ENCODE measurements at places on chromosomes 3 and 15.

- DNase-seq: no peak
Measured at GRCh38 chr3:30658328-30659052, 52.1 kb downstream of the TGFBR2 start.

DNA sequence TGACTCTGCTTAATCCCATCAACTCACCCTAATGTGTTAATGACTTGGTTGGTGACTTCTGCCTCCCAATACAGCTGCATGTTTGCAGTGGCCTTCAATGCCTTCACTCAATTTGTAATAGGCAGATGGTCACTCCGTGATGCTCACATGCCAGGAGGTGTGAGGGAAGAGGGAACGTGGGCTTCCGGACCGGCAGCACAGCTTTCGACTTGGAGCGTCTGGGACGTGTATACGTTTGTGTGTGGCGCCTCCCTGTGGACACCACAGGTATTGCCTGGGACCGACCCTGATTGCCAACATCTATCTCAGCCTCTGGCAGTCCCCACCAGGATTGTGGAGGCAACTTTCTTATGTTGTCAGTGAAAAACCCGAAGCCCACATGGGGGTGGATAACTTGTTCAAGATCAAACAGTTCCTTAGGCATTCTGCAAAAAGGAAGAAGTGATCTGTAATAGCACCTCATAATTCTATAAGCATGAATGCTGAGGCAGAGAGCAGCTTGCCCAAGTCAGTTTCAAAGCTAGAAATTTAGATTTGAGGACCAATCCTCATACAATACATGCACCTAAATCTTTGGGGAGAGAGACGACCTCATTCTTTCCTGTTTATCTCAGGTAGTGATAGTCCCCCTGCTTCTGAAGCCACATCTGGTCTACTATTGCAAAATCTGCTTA lies 16.9 kb downstream of the MRPL46 start:
- DNase-seq: peak; percentile 28

GRCh38 chr3:60186359-60186758 lies 1064.9 kb downstream of the FHIT start:
- DNase-seq: no peak

- DNase-seq: peak; percentile 61
Measured at GRCh38 chr3:72907131-72907711, 19.4 kb downstream of the GXYLT2 start.

GRCh38 chr15:58332676-58333400 lies 99.0 kb upstream of the LIPC start:
- DNase-seq: no peak

DNA sequence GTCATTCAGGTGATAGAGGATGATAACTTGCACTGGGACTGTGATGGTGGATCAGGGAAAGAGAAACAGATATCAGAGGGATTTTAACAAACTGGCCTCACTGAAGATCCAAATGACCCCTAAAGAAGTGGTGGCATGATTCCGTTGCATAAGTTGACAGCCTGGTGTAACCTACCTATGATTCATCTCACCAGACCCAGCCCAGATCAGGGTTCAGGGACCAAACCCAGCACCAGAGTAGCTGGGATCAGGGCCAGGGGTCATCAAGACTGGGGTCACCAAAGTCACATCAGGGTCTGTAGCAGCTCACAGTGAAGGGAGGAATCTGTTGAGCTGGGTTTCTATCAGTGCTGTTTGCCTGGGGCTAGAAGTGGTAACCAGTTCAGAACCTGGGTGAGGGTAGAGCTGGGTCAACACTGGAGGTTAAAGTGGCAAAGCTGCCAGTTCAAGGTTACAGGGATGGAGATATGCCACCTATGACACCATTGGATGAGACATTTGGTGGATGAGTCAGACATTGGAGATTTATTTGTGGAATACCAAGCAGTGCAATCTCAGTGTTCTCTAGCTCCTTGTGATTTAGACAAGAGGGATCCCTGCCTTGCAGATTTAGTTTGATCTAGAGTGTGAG lies 35.9 kb downstream of the CASR start:
- DNase-seq: no peak

GRCh38 chr3:10428406-10429091 lies 76.8 kb downstream of the ATP2B2 start:
- DNase-seq: no peak

DNA sequence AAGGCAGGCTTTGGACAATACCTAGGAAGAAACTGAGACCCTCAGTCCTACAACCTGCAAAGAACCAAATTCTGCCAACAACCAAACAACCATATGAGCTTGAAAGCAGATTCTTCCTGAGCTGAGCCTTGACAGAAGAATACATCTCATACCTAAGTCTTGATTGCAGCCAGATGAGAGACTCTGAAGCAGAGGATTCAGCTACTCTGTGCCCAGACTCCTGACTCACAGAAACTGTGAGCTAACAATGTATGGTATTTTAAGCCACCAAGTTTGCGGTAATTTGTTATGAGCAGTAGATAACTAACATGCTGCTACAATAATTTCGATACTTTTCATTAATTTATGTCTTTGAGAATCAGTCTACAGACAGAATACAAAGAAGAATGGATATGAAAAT lies 325.1 kb upstream of the CBLB start:
- no peak for DNase-seq

DNA sequence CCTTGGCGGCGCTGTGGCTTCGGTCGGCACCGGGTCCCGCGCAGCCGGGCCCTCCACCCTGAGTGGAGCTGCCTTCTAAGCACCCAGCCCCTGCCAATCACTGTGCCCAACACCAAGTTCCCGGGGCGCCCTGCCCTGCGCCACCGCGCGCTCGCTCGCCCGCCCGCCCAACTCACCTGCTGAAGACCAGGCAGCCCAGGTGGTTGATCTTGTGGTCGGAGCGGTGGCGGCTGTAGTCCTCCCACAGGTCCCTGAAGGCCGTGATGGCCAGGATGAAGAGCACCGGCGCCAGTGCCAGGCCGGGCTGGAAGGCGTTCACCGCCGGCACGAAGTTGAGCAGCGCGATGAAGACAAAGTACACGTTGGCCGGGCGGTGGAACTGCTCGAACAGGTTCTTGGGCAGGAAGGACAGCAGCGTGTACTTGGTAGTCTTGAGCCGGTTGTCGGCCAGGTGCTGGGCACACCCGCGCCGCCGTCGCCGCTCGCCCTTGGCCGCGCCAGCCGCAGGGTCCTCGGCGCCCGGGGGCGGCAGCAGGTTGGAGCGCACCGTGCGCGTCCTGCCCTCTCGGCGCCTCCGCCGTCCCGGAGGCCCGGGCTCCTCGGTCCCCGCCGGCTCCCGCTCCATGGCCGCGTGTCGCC lies 536 bp downstream of the ATP10A start:
- no peak for DNase-seq

DNA sequence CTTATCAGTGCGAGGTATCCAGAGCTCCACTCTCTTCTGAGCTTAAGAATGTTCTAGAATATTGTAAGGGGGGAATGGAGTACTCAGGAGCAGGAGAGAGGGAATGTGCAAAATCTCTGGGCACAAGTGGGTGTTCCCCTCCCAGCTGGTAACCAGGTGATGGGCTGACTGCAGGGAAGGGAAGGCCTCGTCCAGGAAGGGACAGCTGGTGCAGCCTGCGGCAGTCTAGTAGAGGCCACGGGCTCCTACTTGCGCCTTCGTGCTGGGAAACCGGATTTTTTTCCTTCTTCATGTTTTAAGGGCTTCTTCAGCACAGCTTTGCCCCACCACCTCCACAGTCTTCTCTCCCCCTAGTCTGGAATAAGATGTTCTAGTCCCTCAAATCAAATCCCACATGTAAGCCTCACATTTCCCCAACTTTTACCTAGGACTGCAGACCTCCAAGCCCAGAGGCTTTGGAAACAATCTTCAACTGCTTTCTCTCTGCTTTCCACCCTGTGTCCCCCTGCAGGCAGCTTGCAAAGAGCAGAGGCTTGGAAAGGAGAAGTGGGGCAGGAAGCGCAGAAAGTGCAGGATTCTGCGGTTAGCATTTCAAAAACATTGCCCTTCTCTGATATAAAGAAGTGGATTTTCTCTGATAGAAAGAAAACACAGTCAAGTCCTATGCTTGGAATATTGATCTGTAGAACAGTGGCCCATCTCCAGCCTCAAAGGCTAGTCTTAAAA lies 11.9 kb upstream of the CGNL1 start:
- no peak for DNase-seq

GRCh38 chr3:39103324-39103693 lies 4.1 kb downstream of the GORASP1 start:
- no peak for DNase-seq

DNA sequence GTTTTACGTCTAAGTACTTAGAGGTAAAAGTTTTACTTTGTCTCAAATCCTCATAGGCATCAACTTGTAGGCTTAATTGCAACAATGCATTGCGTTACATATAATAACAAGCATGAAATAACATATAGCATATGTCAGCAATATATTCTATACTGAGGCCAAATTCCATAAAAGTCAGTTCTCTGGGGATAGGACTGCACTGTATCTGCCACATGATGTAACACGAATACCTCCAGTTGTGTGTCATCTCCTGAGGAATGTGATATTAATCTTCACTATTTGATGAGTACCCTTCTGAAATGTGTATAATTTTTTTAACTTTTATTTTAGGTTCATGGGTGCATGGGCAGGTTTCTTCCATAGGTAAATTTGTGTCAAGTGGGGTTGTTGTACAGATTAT lies 126.4 kb downstream of the IMPG2 start:
- no peak for DNase-seq

GRCh38 chr15:79221696-79222095 lies 60.8 kb upstream of the ANKRD34C start:
- no peak for DNase-seq

DNA sequence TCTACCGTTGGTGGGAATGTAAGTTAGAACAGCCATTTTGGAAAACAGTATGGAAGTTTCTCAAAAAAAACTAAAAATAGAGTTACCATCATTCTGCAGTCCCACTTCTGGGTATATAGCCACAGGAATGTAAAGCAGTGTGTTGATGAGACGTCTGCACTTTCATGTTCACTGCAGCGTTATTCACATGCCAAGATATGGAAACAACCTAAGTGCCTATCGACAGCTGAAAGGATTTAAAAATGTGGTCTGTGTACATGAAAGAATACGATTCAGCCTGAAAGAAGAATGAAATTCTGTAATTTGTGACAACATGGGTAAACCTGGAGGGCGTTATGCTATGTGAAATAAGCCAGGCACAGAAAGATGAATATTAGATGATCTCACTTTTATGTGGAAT lies 157.7 kb downstream of the THSD4 start:
- no peak for DNase-seq

DNA sequence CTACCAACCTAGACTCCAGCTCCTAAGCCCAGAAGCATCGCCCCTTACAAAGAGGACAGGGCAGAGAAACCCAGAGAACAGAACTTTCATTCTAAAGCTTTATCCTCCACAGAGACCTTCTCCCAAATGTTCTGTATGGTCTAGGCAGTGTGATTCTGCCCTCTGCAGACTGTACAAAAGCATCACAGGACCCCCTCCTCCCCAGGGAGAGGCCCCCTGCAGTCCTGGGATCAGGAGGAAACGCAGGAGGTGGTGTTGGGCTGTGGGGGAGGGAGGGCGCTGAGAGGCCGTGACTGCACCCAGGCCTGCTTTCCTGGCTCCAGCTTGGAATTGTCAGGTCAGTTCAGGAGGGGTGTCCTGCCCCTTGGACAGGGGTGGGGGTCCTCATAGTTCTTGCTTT lies 101.3 kb downstream of the DGKG start:
- DNase-seq: no peak

GRCh38 chr3:76266511-76266910 lies 481.2 kb upstream of the ZNF717 start:
- DNase-seq: no peak

DNA sequence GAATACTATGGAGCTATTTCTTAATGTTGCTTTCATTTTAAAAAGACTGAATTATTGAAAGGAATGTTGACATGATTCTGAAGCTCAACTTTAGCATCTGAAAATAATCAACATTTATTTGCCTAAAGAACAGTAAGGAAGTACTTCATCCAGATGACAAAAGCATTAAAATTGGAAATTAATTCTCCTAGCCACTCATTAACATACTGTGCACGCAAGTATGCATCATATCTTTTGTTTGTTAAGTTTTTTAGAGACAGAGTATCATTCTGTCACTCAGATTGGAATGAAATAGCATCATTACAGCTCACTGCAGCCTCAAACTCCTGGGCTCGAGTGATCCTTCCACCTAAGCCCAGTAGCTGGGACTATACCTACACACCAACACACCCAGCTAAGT lies 632.1 kb upstream of the ALCAM start:
- DNase-seq: no peak

GRCh38 chr3:42752961-42753360 lies 20.1 kb downstream of the CCDC13 start:
- DNase-seq: no peak

DNA sequence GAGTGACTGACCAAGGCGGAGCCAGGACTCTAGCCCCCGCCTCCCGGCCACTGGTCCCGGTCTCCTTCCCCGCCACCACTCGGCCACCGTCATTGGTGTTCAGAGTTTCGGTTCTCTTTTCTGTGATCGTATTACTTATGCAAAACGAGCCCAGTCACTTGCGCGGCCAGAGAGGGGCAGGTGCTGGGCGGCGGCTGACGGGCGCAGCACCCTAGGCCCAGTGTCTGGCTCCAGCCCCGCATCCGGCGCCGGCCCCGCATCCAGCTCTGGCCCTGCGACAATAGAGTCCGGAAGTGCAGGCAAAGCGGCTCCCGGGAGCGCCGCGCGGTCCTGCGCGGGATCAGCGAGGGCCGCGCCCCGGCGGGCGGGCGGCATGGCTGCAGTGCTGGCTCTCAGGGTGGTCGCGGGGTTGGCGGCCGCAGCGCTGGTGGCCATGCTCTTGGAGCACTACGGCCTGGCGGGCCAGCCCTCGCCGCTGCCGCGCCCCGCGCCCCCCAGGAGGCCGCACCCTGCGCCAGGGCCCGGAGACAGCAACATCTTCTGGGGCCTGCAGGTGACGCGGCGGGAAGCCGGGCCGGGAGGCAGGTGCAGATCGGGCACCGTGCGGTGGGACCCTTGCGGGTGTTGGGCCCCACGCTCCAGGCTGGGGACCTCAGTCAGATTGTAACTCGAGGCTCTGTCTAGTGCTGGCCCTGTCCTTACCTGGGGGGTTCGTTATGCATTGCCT lies at the start of gene TMEM62:
Gene TMEM62, plus strand, starts transcription at position 157 of the 727 bp plus-strand sequence. Its CDS starts 217 bp downstream, at position 374.
- peak; percentile 66 for DNase-seq

- DNase-seq: no peak
Measured at GRCh38 chr3:4981294-4981664, 2.0 kb downstream of the BHLHE40 start.

GRCh38 chr15:84934942-84935729 lies 46.5 kb upstream of the PDE8A start:
- no peak for DNase-seq
